ENCODE measurements at places on chromosomes 1 and 21.

DNA sequence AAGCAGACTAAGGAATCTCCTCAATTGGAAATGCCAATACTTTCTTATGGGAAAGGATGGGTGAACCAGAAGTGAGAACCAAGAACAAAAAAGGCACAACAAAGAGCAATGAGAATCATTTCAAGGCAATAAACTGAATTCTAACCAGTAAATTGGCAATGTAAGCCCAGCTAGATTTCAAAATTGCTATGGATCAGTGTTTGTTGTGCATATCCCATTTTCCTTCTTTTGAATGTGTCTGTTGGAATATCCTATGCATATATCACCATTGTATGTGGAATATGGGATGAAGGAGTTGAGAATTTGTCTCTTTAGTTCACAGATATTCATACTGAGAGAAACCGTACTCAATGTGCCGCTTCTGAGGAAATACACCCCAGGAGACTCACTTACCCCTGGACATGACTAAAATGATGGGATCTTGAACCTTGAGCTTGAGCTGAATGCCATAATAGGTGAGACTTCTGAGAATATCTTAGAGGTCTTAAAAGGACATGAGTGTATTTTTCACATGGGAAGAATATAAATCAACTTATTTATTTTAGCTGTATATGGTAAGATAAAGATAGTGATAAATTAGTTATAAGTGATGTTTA lies 216.0 kb downstream of the BACH1 start:
- DNase-seq = no peak

GRCh38 chr1:33460947-33461629 lies 11.4 kb upstream of the ZSCAN20 start:
- no peak for DNase-seq

DNA sequence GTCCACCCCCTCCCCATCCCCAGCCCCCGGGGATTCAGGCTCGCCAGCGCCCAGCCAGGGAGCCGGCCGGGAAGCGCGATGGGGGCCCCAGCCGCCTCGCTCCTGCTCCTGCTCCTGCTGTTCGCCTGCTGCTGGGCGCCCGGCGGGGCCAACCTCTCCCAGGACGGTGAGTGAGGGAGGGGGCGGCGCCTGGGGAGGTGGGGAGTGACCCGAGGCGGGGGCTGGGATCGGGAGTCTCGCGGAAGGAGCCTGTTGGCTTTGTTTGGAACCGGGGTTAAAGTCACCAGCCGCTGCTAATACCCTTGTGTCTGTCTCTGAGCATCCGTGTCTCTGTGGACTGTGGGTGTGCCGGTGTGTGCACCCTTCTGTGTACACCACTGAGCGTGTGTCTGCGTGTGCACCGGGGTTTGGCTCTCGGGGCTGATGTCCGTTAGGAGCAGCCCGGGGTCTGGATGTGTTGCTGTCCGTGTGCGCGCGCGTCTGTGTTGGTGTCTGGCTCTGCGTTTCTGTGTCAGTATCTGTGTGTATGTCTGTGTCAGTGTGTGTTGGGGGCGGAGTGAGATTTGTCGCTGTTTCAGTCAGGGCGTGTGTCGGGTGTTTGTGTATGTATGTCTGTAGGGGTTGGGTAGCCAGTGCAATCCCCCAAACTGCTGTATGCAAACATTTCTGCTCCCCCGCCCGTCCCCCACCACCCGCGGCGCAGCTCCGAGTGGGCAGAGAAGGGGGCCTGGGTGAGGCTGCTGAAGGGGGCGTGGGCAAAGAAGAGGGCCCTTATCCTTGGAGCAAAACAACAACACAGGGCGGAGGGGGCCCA lies 480 bp downstream of the CADM3 start:
- DNase-seq = no peak

DNA sequence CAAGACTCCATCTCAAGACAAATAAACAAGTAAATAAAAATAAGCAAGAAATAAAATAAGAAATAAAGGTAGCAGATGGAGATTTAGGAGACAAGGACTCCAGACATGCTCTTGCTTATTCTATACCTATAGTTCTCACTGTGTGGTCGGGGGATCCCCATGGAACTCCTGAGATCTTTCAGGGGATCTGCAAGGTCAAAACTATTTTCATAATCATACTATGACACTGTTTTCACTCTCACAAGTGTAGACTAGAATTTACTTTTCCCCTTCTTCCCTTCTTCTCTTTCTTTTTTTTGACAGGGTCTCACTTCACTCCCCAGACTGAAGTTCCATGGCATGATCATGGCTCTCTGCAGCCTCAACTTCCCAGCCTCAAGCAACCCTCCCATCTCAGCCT lies 29.8 kb upstream of the NLRP3 start:
- no peak for DNase-seq

DNA sequence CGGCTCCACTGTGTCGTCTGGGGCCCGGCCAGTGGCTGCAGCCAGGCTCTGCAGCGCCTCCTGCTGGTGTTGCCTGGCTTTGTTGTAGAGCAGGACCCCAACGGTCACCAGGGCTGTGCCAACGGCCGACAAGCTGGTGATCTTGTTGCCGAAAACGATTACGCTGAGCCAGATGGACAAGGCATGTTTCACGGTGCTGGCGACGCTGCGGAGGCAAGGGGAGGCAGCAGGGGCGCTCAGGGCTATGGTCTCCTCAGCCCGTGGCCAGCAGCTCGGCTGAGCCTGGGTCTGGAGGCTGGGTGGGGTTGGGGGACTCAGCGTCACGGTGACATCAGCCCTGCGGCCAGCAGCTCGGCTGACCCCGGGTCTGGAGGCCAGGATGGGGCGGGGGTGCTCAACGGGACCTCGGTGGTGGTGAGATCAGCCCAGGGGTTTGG lies 7.0 kb upstream of the CDK11B start:
- DNase-seq = peak; percentile 19

DNA sequence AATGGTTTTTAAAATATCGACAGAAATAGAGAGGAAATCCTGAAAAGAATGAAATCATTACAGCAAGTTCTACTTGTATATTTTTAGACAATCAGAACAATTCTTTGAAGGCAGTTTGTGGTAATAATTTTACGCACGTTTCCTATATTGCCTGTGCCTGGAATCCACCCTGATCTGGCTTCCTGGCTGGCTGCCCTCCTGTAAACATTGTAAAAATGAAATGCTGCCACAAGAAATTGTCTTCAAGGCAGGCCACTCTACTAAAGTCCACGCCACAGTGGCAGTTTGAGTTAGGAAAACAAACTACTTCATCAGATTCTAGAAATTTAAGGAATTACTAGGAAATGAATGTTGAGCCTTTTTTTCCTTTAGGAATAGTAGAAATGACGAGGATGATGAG lies 454.5 kb upstream of the NR5A2 start:
- no peak for DNase-seq

GRCh38 chr1:14362331-14362730 lies 236.2 kb upstream of the KAZN start:
- no peak for DNase-seq

GRCh38 chr1:192005976-192006375 lies 152.3 kb upstream of the RGS18 start:
- DNase-seq = no peak

- no peak for DNase-seq
These were observed 142.4 kb downstream of the CAMTA1 start for GRCh38 chr1:6927626-6928025.

- no peak for DNase-seq
These were observed 62.2 kb upstream of the PTCH2 start for GRCh38 chr1:44905276-44905675.

DNA sequence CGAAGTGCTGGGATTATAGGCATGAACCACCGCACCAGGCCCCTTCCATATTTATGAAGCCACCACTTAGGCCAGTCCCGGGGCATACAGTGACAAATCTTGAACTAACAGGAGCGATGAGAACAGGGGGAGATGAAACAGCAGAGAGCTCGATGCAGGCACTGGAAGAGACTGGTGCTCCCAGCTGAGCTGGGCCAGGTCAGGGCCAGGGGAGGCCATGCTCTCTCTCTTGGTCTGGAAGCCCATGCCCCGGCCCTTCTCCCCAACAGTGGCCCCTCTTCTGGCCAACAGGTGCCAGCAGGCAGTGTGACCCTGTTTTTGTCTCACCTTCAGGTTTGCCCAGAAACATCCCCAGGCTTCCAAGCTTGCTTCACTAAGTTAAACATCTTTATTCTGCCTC lies 269.9 kb upstream of the C1orf174 start:
- no peak for DNase-seq

DNA sequence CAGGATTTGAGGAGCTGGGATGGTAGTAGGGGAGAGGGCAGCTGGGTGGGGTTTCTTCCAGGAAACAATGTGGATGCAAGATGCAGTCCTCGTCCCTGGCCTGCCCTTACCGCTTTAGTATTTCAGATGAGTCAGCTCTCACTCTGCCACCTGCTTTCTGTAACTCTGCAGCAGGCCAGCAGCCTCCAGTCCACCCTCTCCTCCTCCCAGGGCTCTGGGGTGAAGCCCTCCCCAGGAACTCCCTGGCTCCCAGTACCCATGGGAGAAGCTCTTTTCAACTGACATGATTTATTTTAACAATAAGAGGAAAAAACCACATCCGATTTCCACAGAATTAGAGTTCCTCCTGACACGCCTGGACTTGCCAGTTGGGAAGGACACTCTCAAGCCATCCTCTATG lies 39.0 kb upstream of the IL20 start:
- DNase-seq = no peak

DNA sequence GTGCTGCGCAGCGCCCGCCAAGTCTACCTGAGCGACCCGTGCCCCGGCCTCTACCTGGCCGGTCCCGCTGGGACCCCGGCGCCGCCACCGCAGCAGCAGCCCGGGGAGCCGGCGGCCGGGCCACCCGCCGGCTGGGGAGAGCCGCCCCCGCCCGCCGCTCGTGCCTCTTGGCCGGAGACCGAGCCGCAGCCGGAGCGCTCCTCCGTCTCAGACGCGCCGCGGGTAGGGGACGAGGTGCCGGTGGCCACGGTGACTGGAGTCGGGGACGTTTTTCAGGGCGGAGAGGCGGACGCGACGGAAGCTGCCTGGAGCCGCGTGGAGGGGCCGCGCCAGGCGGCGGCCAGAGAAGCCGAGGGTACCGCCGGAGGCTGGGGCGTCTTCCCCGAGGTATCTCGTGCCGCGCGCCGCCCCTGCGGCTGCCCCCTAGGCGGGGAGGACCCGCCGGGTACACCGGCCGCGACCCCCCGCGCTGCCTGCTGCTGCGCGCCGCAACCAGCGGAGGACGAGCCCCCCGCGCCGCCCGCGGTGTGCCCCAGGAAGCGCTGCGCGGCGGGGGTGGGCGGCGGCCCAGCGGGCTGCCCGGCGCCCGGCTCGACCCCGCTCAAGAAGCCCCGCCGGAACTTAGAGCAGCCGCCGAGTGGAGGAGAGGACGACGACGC lies 646 bp downstream of the IER5 start:
- peak; percentile 42 for DNase-seq

- no peak for DNase-seq
These were observed 34.7 kb downstream of the RCAN1 start for GRCh38 chr21:34580181-34580700.

GRCh38 chr1:119637710-119638109 lies 10.4 kb downstream of the ZNF697 start:
- no peak for DNase-seq

GRCh38 chr1:20589331-20590278 lies 708 bp downstream of the CDA start:
- no peak for DNase-seq

DNA sequence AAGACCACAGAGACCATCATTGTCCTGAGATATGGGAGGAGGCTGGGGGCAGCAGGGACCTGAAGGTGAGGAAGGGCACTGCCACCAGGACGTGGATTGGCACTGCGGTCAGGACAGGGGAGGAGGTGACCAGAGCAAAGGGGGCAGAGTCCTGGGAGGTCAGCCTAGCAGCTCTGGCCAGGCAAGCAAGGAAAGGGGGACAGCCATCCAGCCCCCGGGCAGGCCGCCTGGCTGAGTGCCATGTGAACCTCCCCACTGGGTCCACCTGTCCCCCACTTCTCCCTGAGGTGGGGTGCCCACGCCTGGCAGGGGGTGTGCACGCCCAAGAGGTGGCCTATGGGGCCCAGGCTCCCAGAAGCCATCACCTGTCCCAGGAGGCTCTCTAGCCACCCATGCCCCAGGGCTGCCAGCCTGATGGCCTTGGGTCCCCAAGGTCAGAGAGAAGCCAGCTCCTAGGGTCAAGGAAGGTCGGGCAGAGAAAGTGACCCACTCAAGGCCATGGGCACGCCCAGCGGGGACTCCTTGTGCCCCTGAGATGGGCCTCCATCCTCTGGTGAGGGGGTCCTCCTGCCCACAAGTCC lies 17.6 kb upstream of the PTTG1IP start:
- DNase-seq = no peak

GRCh38 chr1:169348383-169349036 lies 19.1 kb downstream of the NME7 start:
- no peak for DNase-seq

GRCh38 chr1:232452736-232453440 lies 177.0 kb downstream of the SIPA1L2 start:
- DNase-seq = no peak

- no peak for DNase-seq
These were observed 3.5 kb downstream of the CELA2A start for GRCh38 chr1:15459771-15460707.

- DNase-seq = no peak
These were observed 65.3 kb downstream of the LAMC2 start for GRCh38 chr1:183251101-183251958.

DNA sequence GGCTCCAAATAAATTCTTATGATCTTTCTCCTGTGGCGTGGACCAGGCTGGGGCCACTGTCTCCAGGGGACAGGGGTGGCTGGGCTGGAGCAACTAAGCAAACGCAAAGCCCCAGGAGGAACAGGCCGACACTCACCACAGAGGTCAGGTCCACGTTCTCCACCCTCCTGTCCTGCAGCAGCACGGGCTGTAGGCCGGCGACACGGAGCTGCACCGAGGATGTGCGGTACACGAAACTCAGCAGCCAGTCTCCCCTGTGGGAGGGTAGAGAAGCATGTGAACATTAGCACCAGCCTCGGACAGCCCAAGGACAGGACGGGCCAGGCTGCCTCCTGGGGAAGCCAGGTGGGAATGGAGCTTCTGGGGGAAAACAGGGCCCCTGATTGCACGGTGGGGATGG lies 29.6 kb downstream of the HTR6 start:
- DNase-seq = no peak

- DNase-seq = peak; percentile 18
These were observed 449 bp downstream of the EPS15 start for GRCh38 chr1:51518586-51519047.

DNA sequence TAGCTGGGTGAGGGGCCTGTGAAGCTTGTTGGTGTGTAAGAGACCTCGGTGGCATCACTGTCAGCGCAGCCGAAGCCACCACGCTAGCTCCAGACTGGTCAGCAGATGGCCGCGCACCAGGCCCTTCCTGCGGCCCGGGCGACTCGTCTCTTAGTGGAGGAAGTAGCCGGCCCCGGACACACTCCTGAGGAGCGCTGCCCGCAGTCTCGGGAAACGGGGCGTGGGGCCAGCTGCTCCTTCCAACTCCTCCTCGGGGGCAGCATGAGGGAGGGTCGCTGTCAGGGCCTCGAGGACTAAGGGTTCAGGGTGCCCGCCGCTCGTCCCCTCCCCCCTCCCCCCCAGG lies 20.4 kb downstream of the H3-3A start:
- no peak for DNase-seq

Data from stimulated activated naive CD4-positive, alpha-beta T cell (primary cell).